ENCODE measurements at places on chromosomes 6 and 20. TPM values are rescaled to one million over a fixed set of nuclear protein-coding genes. Genes with fewer than 3 reads are reported as not detected.

The FYN gene
- polyA plus RNA-seq = 29.0 TPM

The OOEP gene
- not detected for polyA plus RNA-seq

The ZBP1 gene
- not detected for polyA plus RNA-seq

The CAPN11 gene
- 0.04 TPM for polyA plus RNA-seq

The E2F3 gene
- polyA plus RNA-seq = 10.4 TPM

The PAK1IP1 gene
- polyA plus RNA-seq = 18.7 TPM

The SNAP25 gene
- polyA plus RNA-seq = 5.3 TPM

The SOX18 gene
- polyA plus RNA-seq = not detected

The ZNF165 gene
- 0.14 TPM for polyA plus RNA-seq

The GPLD1 gene
- 0.04 TPM for polyA plus RNA-seq

The FILIP1 gene
- polyA plus RNA-seq = 0.12 TPM

The SMLR1 gene
- not detected for polyA plus RNA-seq

The FAXC gene
- 8.4 TPM for polyA plus RNA-seq

The OPN5 gene
- not detected for polyA plus RNA-seq

The TRDN gene
- polyA plus RNA-seq = not detected

The SRMS gene
- not detected for polyA plus RNA-seq

The ANKEF1 gene
- 0.78 TPM for polyA plus RNA-seq

The SOBP gene
- 0.76 TPM for polyA plus RNA-seq

Data from AG04450 (cell line).